ENCODE measurements at places on chromosomes 5 and 9.

GRCh38 chr9:94149696-94150095 lies 65.4 kb downstream of the PTPDC1 start:
- H3K4me3 ChIP-seq: no peak overlapping the region
- H3K27me3 ChIP-seq: no peaks in the 10 kb centered on the region
- H3K36me3 ChIP-seq: no peaks in the 10 kb centered on the region

DNA sequence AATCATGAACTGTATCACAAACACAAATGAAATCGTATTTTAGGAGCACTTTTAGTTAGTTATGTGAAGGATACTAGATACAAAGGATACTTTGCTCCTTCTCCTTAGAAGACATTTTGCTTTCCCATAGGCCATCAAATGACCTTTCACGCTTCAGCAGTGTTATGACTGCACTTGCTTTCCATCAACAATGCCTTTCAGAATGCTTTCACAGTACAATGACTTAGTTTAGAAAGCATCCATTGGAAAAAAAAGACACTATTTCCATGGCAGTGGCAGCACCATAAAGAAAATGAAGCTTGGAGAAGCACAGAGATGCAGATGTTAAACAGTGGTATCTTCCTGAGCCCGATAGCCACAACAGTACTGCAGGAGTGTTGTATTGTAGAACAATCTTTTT lies 203.9 kb downstream of the PCSK1 start:
- H3K4me3 ChIP-seq: no peak overlapping the region
- no peak overlapping the region for H3K27ac ChIP-seq
- no peaks in the 10 kb centered on the region for H3K36me3 ChIP-seq
- no peaks in the 10 kb centered on the region for H3K4me1 ChIP-seq
- no peaks in the 10 kb centered on the region for H3K27me3 ChIP-seq

- H3K27ac ChIP-seq: no peak overlapping the region
- no peak overlapping the region for H3K4me3 ChIP-seq
- H3K27me3 ChIP-seq: no peaks in the 10 kb centered on the region
- H3K36me3 ChIP-seq: no peaks in the 10 kb centered on the region
- H3K4me1 ChIP-seq: peaks cover 4% of the 10 kb centered on the region
These were observed 8.9 kb downstream of the ZNF366 start for GRCh38 chr5:72498284-72498683.

- no peaks in the 10 kb centered on the region for H3K27me3 ChIP-seq
- no peak for DNase-seq
- peaks cover 31% of the 10 kb centered on the region for H3K4me1 ChIP-seq
- no peaks in the 10 kb centered on the region for H3K36me3 ChIP-seq
- H3K27ac ChIP-seq: no peak overlapping the region
- H3K4me3 ChIP-seq: no peak overlapping the region
These were observed 137.0 kb downstream of the MRPS30 start for GRCh38 chr5:44945743-44946142.

DNA sequence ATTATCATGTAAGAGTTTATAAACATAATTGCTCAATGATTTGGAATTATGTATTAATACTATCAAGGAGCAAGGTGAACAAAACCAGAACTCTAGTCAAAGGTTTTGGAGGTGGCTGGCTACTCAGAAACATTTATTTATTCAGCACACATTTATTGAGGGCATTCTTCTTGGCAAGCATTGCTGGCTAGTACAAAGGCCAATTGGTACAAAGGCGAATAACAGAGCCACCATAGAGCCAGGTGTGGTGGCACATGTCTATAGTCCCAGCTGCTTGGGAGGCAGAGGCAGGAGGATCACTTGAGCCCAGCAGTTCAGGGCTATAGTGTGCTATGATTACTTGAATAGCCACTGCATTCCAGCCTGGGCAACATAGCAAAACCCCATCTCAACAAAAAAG lies 242.1 kb downstream of the CWC27 start:
- no peaks in the 10 kb centered on the region for H3K4me1 ChIP-seq
- H3K4me3 ChIP-seq: no peak overlapping the region
- no peaks in the 10 kb centered on the region for H3K27me3 ChIP-seq
- DNase-seq: no peak
- H3K27ac ChIP-seq: no peak overlapping the region

GRCh38 chr5:45692481-45692880 lies 3.7 kb downstream of the HCN1 start:
- no peaks in the 10 kb centered on the region for H3K36me3 ChIP-seq
- H3K27ac ChIP-seq: no peak overlapping the region
- DNase-seq: no peak
- H3K4me1 ChIP-seq: peaks cover 8% of the 10 kb centered on the region

DNA sequence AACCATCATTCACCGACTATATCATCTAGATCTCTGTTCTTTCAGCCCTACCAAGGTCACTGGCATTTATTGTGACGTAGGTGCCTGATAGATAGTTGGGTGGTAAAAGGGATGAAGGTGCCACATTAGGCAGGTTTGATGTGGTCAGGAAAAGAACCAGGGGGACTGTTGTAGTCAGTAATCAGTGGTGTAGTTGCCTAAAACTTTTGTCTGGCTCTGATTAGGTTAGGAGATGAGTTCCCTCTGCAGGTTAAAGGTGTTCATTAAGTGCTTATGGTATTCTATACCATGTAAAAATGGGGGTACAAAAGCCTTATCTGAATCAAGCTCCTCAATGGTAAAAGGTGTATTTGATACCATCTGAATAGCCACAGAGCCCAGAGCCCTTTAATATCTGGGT lies 55.6 kb downstream of the KCNN2 start:
- H3K27me3 ChIP-seq: no peaks in the 10 kb centered on the region
- no peaks in the 10 kb centered on the region for H3K4me1 ChIP-seq
- H3K27ac ChIP-seq: no peak overlapping the region
- no peak overlapping the region for H3K4me3 ChIP-seq

DNA sequence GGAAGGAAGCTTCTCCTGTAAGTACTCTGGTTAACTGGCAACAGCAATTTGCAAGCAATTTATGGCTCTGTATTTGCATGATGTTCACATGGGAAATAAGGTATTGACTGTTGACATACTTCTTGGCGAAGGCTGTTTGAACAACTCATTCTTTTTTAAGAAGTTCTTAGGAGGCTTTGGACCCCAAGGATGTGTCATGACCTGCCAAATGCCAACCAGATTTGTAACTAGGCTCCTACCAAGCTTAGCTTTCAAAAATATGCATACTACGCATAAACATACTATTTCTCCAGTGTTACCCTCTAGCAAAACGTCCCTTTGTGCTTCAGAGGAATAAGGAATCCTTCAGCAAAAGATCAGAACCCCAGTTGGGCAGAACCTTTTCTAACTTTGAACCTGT lies 165.2 kb upstream of the MSX2 start:
- H3K4me1 ChIP-seq: no peaks in the 10 kb centered on the region
- H3K27ac ChIP-seq: no peak overlapping the region
- no peak for DNase-seq
- peaks cover 4% of the 10 kb centered on the region for H3K27me3 ChIP-seq

GRCh38 chr9:87701491-87701890 lies 24.4 kb upstream of the CTSL start:
- H3K4me1 ChIP-seq: no peaks in the 10 kb centered on the region
- no peak overlapping the region for H3K4me3 ChIP-seq
- no peak for DNase-seq
- H3K27ac ChIP-seq: no peak overlapping the region
- H3K27me3 ChIP-seq: no peaks in the 10 kb centered on the region

GRCh38 chr9:108742191-108742590 lies 113.6 kb downstream of the ACTL7B start:
- no peak for DNase-seq
- H3K36me3 ChIP-seq: no peaks in the 10 kb centered on the region
- H3K27me3 ChIP-seq: no peaks in the 10 kb centered on the region
- H3K27ac ChIP-seq: no peak overlapping the region
- no peaks in the 10 kb centered on the region for H3K4me1 ChIP-seq

DNA sequence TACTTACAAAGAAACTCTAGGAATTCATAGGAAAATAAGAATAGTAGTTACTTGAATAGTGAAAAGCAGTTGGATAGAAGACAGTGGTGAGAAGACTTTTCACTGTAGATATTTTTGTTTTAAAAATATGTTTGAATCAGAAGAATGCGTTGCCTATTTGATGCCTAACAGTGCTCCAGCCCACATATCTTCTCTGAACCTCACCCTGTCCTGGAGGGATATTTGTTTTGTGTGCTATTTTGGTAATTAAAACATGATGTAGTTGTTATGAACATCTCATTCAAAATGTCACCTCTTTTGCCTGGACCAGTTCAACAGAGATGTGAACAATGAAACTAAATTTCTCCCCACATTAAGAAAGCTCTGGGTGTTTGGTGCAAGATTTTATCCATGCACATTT lies 87.6 kb downstream of the CARTPT start:
- no peak overlapping the region for H3K4me3 ChIP-seq
- no peak overlapping the region for H3K27ac ChIP-seq
- no peak for DNase-seq
- H3K36me3 ChIP-seq: no peaks in the 10 kb centered on the region
- peaks cover 61% of the 10 kb centered on the region for H3K27me3 ChIP-seq

GRCh38 chr9:115133649-115134048 lies 15.7 kb upstream of the TNC start:
- H3K4me3 ChIP-seq: no peak overlapping the region
- H3K4me1 ChIP-seq: peaks cover 6% of the 10 kb centered on the region
- H3K27ac ChIP-seq: no peak overlapping the region
- H3K27me3 ChIP-seq: no peaks in the 10 kb centered on the region
- H3K36me3 ChIP-seq: no peaks in the 10 kb centered on the region

GRCh38 chr9:96875461-96876142 lies 21.3 kb upstream of the ZNF782 start:
- no peaks in the 10 kb centered on the region for H3K27me3 ChIP-seq
- peak overlapping the region; percentile 61 for H3K4me3 ChIP-seq
- peak; percentile 94 for DNase-seq
- no peaks in the 10 kb centered on the region for H3K4me1 ChIP-seq
- peak overlapping the region; percentile 62 for H3K27ac ChIP-seq

- no peak overlapping the region for H3K27ac ChIP-seq
- H3K27me3 ChIP-seq: no peaks in the 10 kb centered on the region
- DNase-seq: no peak
- no peaks in the 10 kb centered on the region for H3K36me3 ChIP-seq
These were observed 335.2 kb downstream of the DTWD2 start for GRCh38 chr5:118653183-118653582.

- H3K27ac ChIP-seq: peak overlapping the region; percentile 93
- H3K36me3 ChIP-seq: peaks cover 17% of the 10 kb centered on the region
- H3K4me3 ChIP-seq: peak overlapping the region; percentile 93
These were observed 679 bp downstream of the DOLK start for GRCh38 chr9:128946571-128947276.

GRCh38 chr5:14270209-14270702 lies 127.1 kb downstream of the TRIO start:
- H3K36me3 ChIP-seq: no peaks in the 10 kb centered on the region
- peaks cover 74% of the 10 kb centered on the region for H3K4me1 ChIP-seq
- no peak overlapping the region for H3K4me3 ChIP-seq
- DNase-seq: peak; percentile 82

GRCh38 chr9:77005216-77005615 lies 14.2 kb upstream of the FOXB2 start:
- peaks cover 24% of the 10 kb centered on the region for H3K27me3 ChIP-seq
- H3K4me3 ChIP-seq: no peak overlapping the region
- no peak overlapping the region for H3K27ac ChIP-seq
- no peaks in the 10 kb centered on the region for H3K4me1 ChIP-seq
- H3K36me3 ChIP-seq: no peaks in the 10 kb centered on the region

GRCh38 chr5:178355671-178356070 lies 123.1 kb upstream of the PHYKPL start:
- no peaks in the 10 kb centered on the region for H3K36me3 ChIP-seq
- no peaks in the 10 kb centered on the region for H3K4me1 ChIP-seq
- DNase-seq: no peak
- no peaks in the 10 kb centered on the region for H3K27me3 ChIP-seq

GRCh38 chr5:7094626-7095025 lies 301.3 kb upstream of the ADCY2 start:
- no peak overlapping the region for H3K27ac ChIP-seq
- H3K36me3 ChIP-seq: no peaks in the 10 kb centered on the region
- H3K27me3 ChIP-seq: no peaks in the 10 kb centered on the region

DNA sequence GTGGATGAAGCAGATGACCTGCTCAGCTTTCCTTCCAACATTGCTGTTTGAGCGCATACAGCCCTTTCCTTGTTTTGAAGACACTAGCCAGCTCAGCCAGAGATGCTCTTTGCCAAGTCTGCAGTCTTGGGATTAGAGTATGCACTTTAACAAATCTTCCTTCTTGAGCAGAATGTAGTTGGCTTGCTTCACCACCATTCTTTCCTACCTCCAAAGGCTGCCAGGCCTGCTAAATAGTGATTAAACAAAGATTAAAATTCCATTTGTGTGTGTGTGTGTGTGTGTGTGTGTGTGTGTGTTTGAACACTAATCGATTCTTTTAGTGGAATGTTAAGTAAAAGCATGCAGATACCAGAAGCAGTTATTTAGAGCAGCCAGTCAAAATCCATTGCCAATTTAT lies 97.6 kb downstream of the GALNT10 start:
- no peak for DNase-seq
- no peak overlapping the region for H3K27ac ChIP-seq
- no peaks in the 10 kb centered on the region for H3K36me3 ChIP-seq
- H3K4me1 ChIP-seq: no peaks in the 10 kb centered on the region
- H3K4me3 ChIP-seq: no peak overlapping the region

- no peak overlapping the region for H3K4me3 ChIP-seq
- H3K4me1 ChIP-seq: no peaks in the 10 kb centered on the region
- H3K36me3 ChIP-seq: no peaks in the 10 kb centered on the region
- no peak overlapping the region for H3K27ac ChIP-seq
- peaks cover 12% of the 10 kb centered on the region for H3K27me3 ChIP-seq
These were observed 42.1 kb downstream of the DENND1A start for GRCh38 chr9:123887837-123888236.

DNA sequence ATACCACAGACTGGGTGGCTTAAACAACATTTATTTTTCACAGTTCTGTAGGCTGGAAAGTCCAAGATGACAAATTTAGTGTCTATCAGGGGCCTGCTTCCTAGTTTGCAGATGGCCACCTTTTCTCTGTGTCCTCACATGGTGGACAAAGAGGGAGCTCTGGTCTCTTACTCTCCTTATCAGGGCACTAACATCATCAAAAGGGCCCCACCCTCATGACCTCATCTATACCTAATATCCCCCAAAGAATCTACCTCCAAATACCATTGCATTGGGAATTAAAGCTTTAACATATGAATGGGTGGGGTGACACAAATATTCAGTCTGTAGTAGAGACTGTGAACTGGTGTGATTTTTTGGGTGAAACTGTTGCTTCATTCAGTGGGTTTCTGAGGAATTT lies 78.1 kb downstream of the C7 start:
- H3K4me3 ChIP-seq: no peak overlapping the region
- no peak for DNase-seq
- H3K27me3 ChIP-seq: no peaks in the 10 kb centered on the region
- H3K36me3 ChIP-seq: no peaks in the 10 kb centered on the region
- no peaks in the 10 kb centered on the region for H3K4me1 ChIP-seq

DNA sequence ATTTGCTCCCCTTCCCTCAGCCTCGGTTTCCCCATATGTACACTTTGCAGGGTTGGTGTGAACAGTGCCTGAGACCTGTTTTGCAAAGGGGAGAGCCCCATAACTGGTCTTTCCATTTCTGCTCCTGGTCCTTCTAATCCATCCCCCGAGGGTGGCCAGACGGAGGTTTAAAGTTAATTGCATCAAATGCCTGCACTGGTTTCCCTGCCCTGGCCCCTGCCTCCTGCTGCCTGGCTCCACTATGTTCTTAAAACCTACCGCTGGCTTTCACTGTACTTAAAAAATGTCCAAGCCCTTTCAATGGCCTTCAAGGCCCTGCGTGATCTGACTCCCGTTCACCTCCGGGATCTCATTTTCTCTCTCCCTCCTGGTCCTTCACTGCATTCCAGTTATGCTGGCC lies 183.0 kb downstream of the RGS3 start:
- H3K36me3 ChIP-seq: no peaks in the 10 kb centered on the region
- no peaks in the 10 kb centered on the region for H3K27me3 ChIP-seq
- no peak for DNase-seq
- no peak overlapping the region for H3K27ac ChIP-seq
- no peak overlapping the region for H3K4me3 ChIP-seq
- no peaks in the 10 kb centered on the region for H3K4me1 ChIP-seq
